ENCODE measurements at places on chromosomes 12 and 14. TPM values are rescaled to one million over a fixed set of nuclear protein-coding genes. Genes with fewer than 3 reads are reported as not detected.

- no peak overlapping the region for H3K4me3 ChIP-seq
- H3K27ac ChIP-seq = no peak overlapping the region
- no peak for DNase-seq
- no peaks in the 10 kb centered on the region for H3K27me3 ChIP-seq
Observed at GRCh38 chr12:70122804-70123203, 120.4 kb upstream of the CNOT2 start.

DNA sequence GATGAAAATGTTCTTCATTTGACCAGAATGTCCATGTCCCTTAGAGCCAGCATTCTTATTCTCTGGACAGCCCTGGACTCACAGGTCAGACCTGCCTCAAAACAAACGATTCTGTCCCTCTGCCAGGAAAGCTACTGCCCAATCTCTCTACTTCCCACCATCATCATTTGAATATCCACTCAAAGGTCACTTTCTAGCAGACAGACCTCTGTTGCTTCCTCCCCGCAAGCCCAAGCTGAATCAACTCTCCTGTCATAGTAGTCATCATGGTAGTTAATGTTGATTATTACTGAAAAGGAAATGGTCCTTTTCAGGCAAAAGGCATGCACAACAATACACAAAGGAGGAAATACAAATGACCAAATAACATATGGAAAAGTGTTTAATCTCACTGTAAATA, 39.6 kb upstream of the CPM start:
- H3K27ac ChIP-seq = no peak overlapping the region
- no peak for DNase-seq
- H3K4me1 ChIP-seq = no peaks in the 10 kb centered on the region
- no peaks in the 10 kb centered on the region for H3K27me3 ChIP-seq
- no peak overlapping the region for H3K4me3 ChIP-seq

Gene PPP1R12A
- 139 TPM for total RNA-seq

Gene TCL1B
- total RNA-seq = not detected

DNA sequence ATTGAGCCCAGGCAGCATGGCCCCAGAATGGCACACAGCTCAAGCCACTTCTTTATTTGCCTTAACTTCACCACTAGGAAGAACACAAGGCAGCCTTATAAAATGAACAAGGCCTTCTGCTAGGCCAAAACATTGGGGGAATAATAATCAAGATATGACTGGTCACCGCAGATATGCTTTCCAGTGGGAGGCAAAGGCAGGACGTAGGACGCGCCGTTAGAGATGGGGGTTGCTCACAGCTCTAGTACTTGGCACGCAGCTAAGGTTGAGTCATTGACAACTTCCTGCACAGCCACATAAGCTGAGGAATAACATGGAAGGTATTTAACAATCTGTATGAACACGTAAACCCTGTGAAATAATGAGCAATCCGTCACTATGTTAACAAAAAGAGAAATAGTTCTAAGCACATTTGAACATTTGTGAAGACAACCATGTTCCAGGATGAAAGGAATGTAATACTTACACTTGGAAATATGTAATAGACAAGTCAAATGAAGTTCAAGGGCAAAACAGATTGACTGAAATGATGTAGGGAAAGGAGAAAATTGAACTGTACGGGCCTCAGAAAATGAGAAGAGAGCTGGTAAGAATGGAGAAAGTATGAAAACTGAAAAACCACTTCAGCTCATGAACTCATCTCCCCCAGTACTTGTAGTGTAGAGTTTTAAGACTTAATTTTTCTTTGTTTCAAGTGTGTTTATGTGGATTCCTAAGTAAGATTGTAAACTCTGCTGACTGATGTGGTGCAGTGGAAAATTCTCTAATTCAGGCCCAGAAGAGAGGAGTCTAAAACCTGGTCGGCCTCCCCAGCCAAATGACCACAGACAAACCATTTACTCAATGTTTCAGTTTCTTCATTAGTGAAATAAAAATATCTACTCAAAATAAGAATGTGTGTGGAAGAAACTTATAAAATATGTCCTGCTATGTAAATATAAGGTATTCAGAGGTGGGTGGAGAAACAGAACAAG, 59.3 kb upstream of the CCDC91 start:
- no peaks in the 10 kb centered on the region for H3K27me3 ChIP-seq
- DNase-seq = peak; percentile 95
- H3K36me3 ChIP-seq = no peaks in the 10 kb centered on the region
- H3K27ac ChIP-seq = peak overlapping the region; percentile 57
- no peak overlapping the region for H3K4me3 ChIP-seq

Gene SPX
- total RNA-seq = 1.3 TPM

DNA sequence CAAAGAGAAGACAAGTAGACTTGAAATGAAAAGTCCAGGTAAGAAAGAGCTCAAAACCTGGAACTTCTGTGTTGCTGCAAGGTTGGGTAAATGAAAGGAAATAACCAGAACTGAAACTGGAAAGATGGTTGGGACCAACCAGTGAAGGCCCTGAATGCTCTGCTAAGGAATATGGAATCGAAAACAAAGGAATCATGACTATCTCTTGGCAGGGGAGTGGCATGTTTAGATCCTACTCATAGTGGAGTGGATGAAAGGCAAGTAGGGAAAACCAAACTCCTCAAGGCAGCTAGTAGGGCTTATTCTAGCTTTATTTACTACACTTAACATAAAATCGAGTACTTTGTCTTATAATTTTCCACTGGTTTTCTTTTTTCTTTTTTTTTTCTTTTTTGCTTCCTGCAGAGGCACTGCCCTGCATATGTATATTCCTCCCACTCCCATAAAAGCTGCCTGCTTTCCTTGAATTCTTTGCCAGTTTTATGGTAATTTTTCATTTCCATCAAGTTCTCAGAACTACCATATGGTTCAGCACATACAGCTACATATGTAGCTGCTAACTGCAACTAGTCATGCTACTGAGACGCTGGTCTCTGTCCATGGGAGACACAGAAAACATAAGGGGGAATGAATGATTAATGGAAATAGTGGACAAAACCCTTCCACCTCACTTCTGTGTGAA, 247.1 kb upstream of the TMTC1 start:
- H3K27me3 ChIP-seq = no peaks in the 10 kb centered on the region
- DNase-seq = no peak
- H3K4me3 ChIP-seq = no peak overlapping the region
- H3K4me1 ChIP-seq = no peaks in the 10 kb centered on the region
- H3K27ac ChIP-seq = no peak overlapping the region
- no peaks in the 10 kb centered on the region for H3K36me3 ChIP-seq

DNA sequence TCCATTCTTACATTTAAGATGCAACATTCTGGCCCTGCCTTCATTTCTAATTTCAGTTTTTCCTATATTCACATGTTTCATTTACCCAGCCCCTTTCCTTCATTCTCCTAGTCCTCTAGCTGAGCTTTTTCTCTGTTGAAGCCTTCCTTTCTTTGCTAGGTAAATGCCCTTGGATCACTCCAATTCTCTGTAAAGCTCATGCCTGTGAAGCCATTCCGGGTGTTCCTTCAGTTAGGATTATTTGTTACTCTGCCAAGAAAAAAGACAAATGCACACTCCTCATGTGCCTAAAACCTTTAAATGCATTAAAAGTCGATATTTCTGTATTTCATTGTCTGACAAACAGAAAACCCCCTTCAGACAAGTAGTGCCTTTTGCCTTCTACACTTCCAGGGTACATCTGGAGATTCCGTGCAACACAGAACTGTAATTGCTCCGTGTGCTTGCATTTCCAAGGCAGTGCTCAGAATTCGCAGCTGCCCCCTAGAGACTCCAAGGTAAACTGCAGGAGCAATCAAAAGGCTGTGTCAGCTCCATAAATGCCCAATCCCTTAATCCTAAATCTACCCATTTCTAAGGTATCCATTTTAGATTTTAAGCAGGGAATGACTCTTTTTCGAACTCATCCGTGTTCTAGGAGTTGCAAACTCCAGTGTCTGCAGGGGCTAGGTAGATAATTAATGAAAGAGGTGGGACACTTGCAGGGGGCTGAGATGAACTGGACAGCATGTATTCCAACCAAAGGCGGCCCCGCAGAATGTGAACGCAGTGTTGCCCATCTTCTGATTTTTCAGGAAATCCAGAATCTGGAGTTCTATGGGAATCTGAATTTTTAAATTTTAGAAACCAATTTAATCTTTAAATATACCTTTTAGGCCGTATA, 320.2 kb downstream of the GRIN2B start:
- H3K4me3 ChIP-seq = no peak overlapping the region
- peak; percentile 49 for DNase-seq
- no peaks in the 10 kb centered on the region for H3K27me3 ChIP-seq
- H3K36me3 ChIP-seq = no peaks in the 10 kb centered on the region
- H3K27ac ChIP-seq = no peak overlapping the region

DNA sequence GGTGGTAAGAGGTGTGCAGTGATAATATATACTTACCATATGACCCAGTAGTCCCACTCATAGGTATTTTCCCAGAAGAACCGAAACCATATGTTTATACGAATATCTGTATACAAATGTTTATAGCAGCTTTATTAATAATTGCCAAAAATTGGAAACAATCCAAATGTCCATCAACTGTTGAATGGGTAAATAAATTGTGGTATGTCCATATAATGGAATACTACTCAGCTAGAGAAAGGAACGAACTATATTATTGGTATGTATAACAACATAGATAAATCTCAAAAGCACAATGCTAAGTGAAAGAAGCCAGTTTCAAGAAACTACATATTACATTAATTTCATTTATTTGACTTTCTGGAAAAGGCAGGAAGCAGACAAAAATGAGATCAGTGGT, 66.1 kb downstream of the TTLL5 start:
- no peaks in the 10 kb centered on the region for H3K4me1 ChIP-seq
- DNase-seq = no peak
- H3K36me3 ChIP-seq = no peaks in the 10 kb centered on the region
- no peak overlapping the region for H3K27ac ChIP-seq

- H3K27me3 ChIP-seq = no peaks in the 10 kb centered on the region
- peak; percentile 78 for DNase-seq
- no peak overlapping the region for H3K27ac ChIP-seq
- peak overlapping the region; percentile 42 for H3K4me3 ChIP-seq
- H3K4me1 ChIP-seq = no peaks in the 10 kb centered on the region
Observed at GRCh38 chr12:69284131-69284530, 44.8 kb downstream of the CPSF6 start.

Gene LUM
- total RNA-seq = 217 TPM

Gene CCER1
- not detected for total RNA-seq

- no peaks in the 10 kb centered on the region for H3K27me3 ChIP-seq
- H3K27ac ChIP-seq = no peak overlapping the region
- H3K4me1 ChIP-seq = peaks cover 3% of the 10 kb centered on the region
- H3K36me3 ChIP-seq = peaks cover 20% of the 10 kb centered on the region
- DNase-seq = no peak
- H3K4me3 ChIP-seq = no peak overlapping the region
Observed at GRCh38 chr12:56713345-56713744, 11.8 kb downstream of the NACA start.

- no peaks in the 10 kb centered on the region for H3K4me1 ChIP-seq
- H3K36me3 ChIP-seq = peaks cover 17% of the 10 kb centered on the region
- H3K27me3 ChIP-seq = no peaks in the 10 kb centered on the region
- H3K4me3 ChIP-seq = no peak overlapping the region
- no peak for DNase-seq
- H3K27ac ChIP-seq = no peak overlapping the region
Observed at GRCh38 chr12:113173081-113173698, 12.1 kb downstream of the DDX54 start.

Gene PFKM
- total RNA-seq = 98.9 TPM
